Activated CD4-positive, alpha-beta T cell treated with anti-CD3 and anti-CD28 coated beads for 36 hours (primary cell): ENCODE measurements at places on chromosomes 4 and X. TPM values are rescaled to one million over a fixed set of nuclear protein-coding genes. Genes with fewer than 3 reads are reported as not detected.

GRCh38 chr4:142452161-142452855, 393.8 kb downstream of the INPP4B start:
- no peak for DNase-seq

- no peak for DNase-seq
Measured at GRCh38 chr4:180335566-180335965, 1907.6 kb upstream of the TENM3 start.

- DNase-seq: no peak
Measured at GRCh38 chrX:45200741-45201234, at the start of gene DIPK2B. Gene DIPK2B, minus strand, starts transcription at chrX:45200876. Its CDS starts 50 bp downstream, at chrX:45200826.

GRCh38 chr4:173264684-173265185, 69.4 kb downstream of the HMGB2 start:
- DNase-seq: peak; percentile 34

GRCh38 chrX:116618546-116618945, 155.8 kb upstream of the CT83 start:
- DNase-seq: no peak

GRCh38 chr4:144360146-144360793, 219.8 kb upstream of the GYPA start:
- no peak for DNase-seq

DNA sequence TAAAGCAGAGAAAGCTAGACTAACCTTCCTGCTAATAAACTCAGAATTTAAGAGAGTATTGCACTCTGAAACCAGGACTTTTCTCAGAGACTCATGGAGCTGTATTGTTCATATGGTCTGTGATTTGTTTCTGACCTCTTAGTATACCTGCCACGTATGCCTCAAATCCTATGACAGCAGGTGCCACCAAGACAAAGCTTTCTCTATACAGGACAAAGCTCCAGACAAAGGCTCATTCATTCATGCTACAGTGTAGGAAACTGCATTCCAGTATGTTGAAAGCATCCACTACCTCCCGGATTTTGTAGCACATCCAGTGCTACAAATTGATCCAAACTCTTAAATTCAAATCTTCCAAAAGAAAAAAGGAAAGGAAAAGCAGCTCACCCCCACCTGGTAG, 178.3 kb downstream of the CHIC2 start:
- DNase-seq: no peak

DNA sequence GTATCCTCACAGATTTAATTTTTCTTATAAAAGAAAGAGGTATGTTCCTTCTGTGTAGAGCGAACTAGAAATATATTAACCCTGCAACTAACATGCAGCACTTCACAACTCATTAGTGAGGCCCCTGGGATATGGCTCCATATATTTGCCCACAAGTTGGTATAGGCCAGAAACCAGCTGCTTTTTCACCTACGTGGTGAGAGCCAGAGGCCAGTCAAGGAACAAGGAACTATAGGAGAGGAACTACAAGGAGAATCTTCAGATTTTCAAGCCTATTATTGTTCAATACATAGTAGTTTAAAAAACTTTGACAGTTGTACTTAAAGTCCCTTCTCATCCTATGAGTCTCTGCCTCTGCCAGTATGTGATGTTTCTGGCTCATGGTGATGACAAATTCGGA, 205.9 kb downstream of the CBR4 start:
- DNase-seq: no peak

DNA sequence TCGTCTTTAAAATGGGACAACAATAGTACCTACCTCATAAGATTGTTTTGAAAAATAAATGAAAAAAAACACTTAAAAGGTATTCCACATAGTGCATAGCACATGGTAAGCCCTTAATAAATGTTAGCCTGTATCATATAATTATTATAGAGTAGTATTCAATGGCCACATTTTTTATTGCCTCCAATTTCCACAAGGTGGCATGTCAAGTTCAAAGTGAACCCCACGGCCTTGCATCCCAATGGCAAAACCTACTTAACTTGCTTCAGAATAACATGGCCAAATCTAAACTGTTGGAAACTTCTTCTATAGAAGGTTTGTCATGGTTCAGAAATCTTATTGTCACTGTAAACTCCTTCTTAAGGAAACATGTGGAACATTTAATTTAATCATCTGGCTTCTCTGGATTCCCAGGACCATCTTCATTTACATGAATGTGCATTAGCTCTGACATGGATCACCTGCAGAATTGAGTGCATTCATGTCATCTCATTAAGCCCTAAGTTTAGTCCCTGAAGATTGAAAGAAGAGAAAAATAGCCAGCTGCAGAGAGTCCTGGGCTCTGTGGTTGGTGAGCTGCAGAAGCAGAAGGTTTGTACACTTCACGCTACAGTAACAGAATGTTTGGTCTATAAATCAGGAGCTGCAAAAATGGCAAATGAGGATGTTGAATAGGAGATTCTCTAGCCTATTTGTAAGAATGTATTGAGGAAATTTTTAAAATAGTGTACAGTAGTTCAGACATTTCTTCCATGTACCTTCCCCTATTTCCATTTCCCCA, 61.0 kb downstream of the ANXA3 start:
- DNase-seq: peak; percentile 32

- DNase-seq: no peak
Measured at GRCh38 chr4:15504041-15504440, 34.4 kb downstream of the CC2D2A start.

The CT55 gene
- total RNA-seq: not detected

The SPIN4 gene
- total RNA-seq: 3.3 TPM

The KIAA1210 gene
- not detected for total RNA-seq

The LAMP2 gene
- total RNA-seq: 34.5 TPM

The GC gene
- total RNA-seq: not detected

The BBS12 gene
- 2.8 TPM for total RNA-seq

The SPANXN3 gene
- total RNA-seq: not detected
